Head of caudate nucleus (tissue), 42 donors: ENCODE measurements at places on chromosomes 1 and 21.

- DNase-seq, result no peak
Measured at GRCh38 chr1:55060133-55060999, 21.0 kb downstream of the PCSK9 start.

DNA sequence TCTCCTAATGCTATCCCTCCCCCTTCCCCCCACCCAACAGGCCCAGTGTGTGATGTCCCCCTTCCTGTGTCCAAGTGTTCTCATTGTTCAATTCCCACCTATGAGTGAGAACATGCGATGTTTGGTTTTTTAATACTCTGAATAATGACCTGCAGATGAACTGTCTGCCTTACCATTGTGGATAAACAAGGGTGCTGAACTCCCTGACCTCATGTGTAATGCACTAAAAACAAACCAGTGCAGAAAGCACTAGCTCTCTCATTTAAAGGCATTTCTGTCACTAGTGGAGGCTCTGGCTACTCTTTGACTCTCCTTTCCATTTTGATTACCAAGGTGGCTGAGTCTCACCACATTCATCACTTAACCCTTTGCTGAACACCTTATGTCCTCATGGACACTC is 23.1 kb upstream of the TRAF3IP3 start:
- no peak for DNase-seq

DNA sequence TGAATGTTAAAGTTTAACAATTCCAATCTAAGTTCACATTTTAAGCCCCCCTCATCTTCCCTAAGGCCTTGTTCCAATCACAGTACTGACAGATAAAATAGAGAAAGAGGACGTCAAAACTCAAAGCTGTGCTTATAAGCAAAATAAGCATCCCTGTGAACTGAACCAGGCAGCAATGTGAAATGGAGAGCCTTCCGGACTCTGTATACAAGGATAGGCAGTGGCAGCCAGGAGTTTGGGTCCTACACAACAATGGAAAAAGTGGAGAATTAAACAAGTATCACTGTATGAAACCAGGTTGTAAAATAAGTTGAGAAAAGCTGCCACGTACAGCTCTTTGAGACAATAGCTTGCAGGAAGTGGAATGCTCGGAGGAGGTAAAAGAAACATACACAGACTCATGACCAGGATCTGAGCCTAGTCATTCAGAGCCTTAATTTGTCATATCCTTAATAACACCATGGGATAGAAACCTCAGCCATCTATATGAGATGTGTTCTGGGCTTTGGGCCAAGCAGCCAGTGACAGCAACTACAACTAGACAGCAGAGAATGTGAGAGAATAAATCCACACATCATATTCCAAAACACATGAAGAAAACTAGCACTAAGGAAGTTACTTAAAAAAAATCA is 55.2 kb upstream of the PALMD start:
- DNase-seq, result no peak

GRCh38 chr21:39531840-39532239 is 80.1 kb downstream of the SH3BGR start:
- no peak for DNase-seq

DNA sequence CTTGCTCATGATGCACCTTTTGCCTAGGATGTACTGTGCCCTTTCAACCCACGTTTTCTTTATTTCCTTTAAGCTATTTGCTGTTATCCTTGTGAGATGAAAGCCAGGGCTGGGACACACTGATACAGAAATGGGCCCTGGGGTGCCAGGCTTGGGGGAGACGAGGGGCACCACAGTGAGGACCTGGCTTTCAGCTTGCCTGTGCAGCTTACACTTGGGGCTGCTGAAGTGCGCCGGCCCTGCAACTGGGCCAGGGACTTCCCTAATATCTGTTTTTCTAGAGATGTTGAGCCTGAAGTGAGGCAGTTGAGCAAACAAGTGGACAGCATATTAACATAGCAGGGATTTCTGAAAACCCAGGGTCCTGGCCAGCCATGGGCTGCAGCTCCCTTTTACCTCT is 42.5 kb upstream of the SLC19A1 start:
- no peak for DNase-seq

DNA sequence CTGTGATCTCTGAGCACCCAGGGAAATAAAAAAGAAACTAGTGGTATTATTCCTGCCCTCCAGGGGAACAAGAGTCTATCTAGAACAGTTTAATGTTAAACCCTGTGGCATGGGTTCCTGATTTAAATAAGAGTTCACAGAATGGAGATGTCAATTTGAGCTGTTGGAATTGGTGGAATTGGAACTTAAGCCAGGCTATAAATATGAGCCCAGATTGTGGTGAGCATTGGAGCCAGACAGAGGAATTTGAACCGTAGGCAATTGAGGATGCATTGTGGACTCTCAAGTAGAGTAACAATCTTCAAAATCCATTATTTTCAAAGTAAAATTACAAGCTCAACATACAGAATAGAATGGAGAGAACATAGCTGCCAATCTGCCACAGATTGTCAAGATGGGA is 98.2 kb downstream of the NEK7 start:
- DNase-seq, result no peak

GRCh38 chr1:234019387-234019786 is 114.9 kb downstream of the SLC35F3 start:
- no peak for DNase-seq

- DNase-seq, result no peak
Measured at GRCh38 chr1:32929366-32929765, 28.2 kb upstream of the TMEM54 start.

DNA sequence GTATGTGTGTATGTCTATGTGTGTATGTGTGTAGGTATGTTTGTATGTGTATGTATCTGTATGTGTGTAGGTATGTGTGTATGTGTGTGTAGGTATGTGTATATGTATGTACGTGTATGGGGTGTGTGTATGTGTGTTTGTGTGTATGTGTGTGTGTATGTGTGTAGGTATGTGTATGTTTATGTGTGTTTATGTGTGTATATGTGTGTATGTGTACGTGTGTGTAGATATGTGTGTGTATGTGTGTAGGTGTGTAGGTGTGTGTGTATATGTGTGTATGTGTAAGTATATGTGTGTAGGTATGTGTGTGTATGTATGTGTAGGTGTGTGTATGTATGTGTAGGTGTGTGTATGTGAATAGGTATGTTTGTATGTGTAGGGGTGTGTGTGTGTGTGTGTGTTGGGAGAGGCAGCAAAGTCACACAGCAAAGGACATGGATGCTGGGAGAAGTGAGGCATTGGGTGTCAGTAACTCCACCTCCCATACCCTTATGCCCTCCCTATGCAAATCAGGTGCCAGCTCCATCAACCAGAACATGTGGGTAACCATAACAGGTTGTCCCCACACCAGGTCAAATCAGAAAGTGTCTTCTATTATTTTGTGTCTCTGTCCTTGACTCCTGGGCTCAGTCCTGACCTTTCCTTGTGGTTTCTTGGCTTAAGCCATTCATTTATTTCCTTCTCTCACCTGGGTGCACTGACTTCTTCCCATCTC is 15.0 kb upstream of the KCNAB2 start:
- DNase-seq, result no peak

- DNase-seq, result no peak
Measured at GRCh38 chr1:232110281-232111090, 483.9 kb downstream of the DISC1 start.

DNA sequence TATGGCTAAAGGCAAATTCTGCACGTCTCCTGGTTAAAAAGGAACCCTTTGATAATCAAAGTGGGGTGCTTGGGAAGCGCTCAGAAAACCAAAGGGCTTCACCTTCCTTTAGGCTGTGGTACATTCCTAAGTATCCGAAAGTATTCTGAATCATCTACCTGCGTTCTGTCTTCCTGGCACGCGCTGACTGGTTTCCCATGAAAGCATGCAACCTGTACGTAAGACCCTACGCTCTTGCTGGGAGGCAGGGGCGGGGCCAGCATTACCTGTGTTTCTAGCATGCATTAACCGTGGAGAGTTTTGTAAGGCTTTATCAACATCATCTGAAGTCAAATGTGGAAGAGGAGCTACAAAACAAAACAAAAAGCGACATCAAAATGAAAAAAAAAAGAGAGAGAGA is 96.0 kb downstream of the ERG start:
- DNase-seq, result no peak

DNA sequence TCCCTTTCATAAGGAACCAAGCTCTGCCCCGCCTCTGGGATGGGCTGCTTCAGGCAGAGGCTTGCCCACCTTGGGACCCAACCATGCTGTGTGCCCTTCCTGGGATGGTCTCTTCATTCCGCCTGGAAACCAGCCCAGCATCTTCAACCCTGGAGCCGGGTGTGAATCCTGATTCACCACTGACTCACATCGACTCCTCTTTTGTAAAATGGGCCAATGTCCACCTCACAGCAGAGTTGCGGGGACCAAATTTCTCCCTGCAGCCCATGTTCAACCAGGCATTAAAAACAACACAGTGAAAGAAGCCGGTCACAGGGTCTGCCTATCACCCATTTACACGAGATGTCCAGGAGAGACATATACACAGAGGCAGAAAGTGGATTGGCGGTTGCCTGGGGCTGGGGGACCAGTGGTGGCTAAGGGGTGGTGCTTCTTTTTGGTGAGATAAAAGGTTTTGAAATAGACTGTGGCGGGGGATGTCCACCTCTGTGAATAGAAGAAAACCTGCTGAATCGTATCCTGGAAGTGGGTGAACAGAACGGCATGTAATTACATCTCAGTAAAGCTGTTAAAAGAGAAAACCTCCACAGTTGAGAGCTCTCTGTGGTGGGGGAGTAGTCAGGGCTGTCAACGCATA is 6.9 kb upstream of the GPR153 start:
- DNase-seq, result no peak

DNA sequence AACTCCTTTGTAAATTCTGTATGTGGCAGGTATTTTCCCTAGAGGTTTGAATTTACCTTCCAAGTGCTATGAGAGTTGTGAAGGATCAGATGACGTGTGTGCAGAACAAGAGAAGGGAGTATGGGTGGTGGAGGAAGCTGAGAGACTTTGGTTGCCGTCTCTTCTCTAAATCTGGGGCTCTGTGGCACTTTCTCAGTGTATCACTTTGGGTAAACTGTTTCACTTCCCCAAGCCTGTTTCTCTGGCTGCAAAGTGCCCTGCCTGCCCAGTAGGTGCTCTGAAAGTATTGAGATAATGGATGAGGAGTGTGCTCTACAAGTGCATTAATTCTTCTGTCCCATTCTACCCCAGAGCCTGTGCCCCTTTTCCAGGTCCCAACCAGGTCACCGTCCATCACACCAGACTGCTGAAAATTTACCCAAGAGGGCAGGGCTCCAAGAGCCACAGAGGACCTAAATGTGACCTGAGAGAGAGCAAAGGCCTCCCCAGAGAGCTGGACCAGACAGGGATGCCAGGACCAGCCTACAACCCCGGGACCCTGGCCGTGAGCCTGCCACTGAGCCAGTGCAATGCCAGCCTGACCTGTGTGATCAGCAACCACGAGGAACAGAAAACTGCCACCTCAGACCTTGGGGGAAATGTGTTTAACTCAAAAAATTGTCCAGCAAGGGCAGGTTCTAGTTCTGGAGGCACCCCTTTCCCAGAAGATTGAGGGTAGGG is 131.6 kb upstream of the ETV3 start:
- DNase-seq, result no peak

GRCh38 chr1:65224681-65225091 is 76.7 kb downstream of the AK4 start:
- DNase-seq, result no peak

DNA sequence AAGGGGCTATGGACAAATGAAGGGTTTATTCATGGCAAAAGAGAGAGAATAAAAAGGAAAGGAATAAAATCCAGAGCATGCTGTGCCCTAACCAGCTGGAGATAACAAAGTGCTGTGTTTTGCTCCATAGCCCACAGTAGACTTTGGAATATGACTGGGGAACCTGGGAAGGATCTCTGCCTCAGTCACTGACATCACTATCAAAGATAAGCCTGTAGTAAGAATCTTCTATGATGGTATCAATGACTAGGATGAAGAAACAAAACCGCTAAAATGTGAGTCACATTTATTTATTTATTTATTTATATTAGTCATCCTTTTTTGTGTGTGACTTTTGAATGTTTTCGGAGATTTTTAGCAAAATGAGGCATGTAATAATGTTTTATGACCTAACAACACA is 56.3 kb downstream of the NVL start:
- no peak for DNase-seq

DNA sequence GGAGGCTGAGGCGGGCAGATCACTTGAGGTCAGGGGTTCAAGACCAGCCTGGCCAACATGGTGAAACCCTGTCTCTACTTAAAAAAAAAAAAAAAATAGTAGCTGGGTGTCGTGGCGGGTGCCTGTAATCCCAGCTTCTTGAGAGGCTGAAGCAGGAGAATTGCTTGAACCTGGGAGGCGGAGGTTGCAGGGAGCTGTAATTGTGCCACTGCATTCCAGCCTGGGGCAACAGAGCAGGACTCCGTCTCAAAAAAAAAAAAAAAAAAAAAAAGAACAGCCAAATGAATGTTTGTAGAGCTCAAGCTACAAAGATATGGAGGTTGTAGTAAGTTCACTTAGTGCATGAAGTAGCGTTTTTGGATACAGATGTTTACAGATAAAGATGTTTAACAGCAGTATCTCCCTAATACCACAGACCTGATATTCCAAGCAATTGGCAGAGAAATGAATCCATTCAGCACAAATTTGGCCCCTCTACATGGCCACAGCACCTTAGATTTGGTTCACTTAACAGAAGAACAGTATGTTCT is 49.5 kb upstream of the IPO9 start:
- no peak for DNase-seq

DNA sequence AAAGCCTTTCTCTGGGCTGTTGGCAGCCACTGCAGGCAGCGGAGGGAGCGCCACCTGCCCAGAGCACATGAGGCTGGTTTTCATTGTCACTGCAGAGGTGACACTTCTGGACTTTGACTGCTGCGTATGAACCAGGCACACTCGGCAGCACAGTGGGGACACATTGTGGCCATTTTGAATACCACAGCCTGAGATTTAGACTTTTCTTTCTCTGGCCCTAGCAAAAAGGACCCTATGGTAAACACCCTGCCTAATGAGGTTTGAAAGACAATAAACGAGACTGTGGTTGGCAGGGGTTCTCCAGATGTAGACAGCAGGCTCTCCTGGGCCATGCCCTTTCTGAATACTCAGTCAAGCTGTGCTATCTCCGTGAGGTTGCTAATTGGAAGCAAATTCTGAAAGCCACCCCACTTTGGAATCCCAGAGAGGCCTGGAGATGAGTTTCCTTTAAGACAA is 12.0 kb upstream of the KCNE2 start:
- peak; percentile 62 for DNase-seq

DNA sequence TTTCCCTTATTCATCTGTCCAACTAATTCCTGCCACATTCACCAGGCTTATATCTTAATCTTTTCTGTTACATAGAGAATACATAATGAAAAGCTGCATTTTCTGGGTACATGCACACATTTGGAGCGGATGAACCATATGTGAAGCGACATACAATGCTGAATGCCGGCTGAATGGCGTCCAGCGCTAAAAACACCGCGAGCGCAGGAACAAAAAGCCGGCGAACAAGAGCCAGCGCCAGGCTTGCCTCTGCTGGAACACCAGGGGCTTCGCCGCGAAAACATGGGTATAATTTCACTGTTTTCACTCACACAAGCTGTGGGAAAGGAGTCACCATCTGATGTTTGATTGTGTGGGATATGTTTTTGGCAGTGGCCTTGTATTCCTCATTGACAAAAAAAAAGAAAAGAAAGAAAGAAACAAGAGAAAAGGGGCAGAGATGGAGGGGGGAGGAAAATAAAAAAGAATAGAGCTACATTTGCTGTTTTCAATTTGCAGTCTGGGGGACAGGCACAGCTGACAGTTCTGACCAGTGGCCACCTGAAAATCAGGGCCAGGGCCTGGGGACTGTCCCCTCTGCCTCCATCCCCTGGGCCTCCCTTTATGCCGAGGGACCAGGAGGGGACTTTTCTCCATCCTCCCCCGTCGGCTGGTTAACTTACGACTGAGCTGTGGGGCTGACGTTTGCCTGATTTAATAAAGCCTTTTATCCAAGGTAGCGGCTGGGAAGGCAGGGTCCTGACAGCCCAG is 70.2 kb upstream of the OLIG2 start:
- DNase-seq, result peak; percentile 25

- DNase-seq, result no peak
Measured at GRCh38 chr1:197923038-197923437, 5.9 kb downstream of the LHX9 start.
